Left forelimb (tissue), 1 donor: ENCODE measurements at places on chromosomes 2 and 18.

- no peak for DNase-seq
Observed at GRCh38 chr2:128874608-128875007, 555.9 kb upstream of the HS6ST1 start.

DNA sequence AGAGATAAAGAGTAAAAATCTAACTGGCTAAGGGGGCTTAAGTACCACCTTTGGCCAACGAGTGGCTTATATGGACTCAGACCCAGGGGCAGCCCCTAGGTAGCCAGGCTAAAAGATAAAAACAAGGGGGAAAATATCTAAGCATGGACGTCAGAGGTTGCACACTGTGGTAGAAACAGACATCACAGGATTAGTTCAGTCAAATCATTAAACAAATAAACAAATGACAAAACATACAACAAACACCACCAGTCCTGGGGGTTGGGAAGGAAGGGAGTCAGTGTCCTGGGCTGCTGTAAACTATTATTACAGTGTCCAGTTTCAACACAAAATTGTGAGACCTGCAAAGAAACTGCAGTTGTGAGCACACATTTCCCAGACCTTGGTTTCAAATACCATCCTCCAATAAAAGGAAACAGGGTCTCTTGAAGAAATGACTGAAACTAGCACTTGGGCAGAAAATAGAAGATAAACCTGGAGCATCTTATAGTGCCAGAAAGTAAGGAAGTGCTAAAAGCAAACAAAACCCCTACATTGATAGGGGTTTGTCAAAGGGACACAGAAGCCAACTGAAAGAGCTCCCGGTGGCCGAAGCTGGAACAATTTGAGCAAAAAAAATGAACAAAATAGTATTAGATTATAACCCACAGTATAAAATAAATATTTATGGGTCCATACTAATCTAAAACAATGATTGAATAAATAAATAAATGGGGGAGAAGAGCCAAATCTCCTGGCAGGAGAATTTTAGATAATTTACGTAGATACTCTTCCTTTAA is 154.8 kb upstream of the KLF7 start:
- no peak for DNase-seq

DNA sequence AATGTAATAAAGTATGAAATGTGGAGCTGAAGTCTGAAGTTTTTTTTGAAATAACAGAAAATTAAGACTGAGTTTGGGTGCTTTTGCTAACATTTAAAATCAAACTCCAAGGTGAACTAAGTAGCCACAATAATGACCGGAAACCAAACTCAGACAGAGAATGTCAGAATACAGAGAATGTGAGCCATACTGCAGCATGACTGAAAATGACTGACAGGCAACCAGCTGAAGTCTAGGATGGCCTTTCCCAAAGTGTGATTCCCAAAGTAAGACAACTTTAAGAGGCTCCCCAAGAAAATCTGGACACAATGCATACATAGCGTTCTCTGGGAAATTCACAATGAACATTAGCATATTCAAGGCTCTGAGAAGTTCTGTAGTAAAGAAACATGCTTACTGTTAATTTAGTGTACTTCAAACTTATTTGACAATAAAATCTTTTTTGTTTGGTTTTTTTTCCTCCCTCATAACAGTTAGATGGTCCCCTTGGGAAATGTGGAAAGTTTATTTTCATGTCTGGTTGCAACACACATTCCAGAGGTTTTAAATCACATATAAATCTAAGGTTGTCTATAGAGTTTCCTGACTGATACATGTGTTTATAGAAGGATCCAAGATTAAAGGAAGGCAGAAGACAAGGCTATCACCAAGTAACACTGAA is 28.6 kb downstream of the PLA2R1 start:
- no peak for DNase-seq

DNA sequence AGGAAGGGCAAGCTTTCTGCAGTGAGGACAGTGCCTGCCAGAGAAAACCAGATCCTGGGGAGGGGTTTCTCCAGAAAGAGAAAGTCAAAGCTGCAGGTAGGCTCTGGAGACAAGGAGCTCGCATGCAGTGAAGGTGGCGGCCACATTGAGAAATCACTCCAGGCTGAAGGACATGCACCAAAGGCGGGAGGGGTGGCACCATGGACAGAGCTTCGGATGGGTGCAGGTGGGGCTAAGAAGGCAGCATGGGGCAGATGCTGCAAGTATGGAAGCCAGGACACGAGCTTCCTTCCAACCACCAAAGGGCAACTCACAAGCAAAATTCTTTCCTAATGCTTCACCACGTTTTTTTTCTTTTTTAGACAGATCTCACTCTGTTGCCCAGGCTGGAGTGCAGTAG is 104.4 kb upstream of the SLC35G4 start:
- DNase-seq, result no peak

DNA sequence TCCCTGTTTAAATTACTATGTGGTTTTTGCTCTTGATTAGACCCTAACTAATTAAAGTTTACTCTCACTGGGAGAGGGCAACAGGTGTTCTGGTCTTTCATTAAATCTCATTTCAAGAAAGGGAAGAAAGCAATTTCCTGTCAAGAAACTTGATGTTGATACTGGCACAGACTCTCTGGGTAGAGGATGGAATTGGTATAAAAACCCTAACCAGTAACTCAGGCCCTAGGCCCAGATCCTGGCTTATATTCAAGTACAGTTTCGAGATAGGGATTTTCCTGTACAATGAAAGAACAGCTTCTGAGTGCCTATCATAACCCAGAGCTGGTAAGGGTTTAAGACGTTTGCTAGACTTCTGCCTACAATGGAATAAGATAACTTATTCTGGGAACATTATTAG is 61.6 kb upstream of the ACYP2 start:
- DNase-seq, result no peak

DNA sequence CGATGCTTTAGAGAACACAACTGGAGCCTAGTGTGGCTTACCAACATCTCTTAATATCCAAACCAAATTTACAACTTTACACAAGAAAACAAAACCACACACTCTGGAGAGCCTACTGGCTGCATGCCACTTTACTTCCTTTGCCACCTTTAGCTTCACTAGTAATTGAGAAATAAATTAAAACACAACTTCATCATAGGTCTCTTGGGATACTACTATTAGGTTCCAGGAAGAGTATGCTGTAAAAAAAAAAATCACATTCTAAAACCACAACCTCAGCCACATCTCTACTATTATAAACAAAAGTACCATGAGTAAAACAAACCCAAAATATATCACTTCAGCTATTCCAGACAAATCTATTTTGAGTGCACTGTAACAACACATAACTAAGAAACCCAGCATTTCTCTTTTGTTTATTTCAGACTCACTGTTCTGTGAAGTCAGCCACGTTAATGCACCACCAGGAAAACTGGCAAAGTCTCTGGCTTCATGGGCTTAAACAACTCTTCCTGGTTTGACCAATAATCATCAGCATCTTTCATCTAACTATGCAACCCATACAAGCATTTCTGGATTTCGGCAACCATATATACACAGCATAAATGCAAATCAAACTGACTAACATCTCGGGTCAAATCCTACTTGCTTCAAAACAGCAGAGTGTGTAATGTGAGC is 59.1 kb downstream of the REV1 start:
- DNase-seq, result no peak
